A673 (cell line): ENCODE measurements at places on chromosomes 13 and 19. TPM values are rescaled to one million over a fixed set of nuclear protein-coding genes. Genes with fewer than 3 reads are reported as not detected.
A peak's percentile ranks its signal among the peaks of the same experiment; 100 is the strongest.

OR10H1 gene
- total RNA-seq, result not detected in 2 replicates

- DNase-seq, result peak; percentile 35
Observed at GRCh38 chr19:56946159-56946558, 105.6 kb upstream of the PEG3 start.

DNA sequence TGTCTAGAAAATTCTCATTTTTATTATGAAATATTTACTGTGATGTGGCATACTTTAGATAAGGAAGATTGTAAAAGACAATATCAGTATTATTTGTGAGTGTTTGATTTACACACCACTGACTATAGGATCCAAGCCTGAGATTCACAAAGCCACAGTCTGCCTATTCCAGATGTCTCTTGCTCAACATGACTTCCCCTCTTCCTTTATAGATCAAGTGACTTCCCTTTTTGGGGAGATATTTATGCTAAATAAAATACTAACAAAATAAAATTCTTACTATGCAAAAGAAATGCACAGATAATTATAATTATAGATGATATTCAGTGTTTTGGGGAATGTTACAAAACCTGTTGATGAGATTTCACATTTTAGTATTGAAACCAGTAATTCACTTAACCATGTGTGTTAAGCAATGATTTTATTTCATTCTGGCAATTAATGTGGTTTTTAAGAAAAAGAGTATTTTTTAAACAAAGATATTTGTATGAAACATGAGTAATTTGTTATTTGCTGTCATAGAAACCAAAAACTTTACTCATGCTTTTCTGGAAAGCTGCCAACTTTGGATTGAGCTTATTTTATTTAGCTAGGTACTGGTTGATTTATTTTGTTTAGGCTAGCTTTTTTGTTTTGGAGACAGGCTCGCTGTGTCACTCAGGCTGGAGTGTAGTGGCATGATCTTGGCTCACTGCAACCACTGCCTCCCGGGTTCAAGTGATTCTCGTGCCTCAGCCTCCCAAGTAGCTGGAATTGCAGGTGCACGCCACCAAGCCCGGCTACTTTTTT, 13.7 kb upstream of the GPR183 start:
- DNase-seq, result peak; percentile 34

DNA sequence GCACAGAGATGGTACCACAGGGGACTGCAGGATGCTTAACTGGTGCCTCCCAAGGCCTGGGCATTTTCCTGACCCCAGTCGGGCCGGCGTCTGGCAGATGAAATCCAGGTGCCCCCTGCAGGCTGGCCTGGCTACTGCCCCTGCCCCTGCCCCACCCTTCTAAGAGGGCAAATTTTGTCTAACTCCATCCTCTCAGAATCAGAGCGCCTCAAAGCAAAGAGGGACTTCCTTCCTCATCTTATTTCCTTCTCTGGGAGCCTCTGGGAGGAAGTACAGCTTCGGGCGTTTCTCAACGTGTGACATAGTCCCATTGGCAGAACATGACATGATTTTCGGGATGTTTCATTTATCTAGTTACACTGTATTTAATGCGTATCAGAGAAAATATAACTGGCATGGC, 2.7 kb downstream of the PRKACA start:
- no peak for DNase-seq

- peak; percentile 57 for DNase-seq
Observed at GRCh38 chr19:16446724-16447368, 24.9 kb downstream of the EPS15L1 start.
